ENCODE measurements at places on chromosomes 13 and 19.

- no peak for DNase-seq
These were observed 586.6 kb downstream of the SLITRK1 start for GRCh38 chr13:83295686-83296085.

GRCh38 chr19:34578173-34578572, 96.6 kb downstream of the WTIP start:
- DNase-seq: no peak

DNA sequence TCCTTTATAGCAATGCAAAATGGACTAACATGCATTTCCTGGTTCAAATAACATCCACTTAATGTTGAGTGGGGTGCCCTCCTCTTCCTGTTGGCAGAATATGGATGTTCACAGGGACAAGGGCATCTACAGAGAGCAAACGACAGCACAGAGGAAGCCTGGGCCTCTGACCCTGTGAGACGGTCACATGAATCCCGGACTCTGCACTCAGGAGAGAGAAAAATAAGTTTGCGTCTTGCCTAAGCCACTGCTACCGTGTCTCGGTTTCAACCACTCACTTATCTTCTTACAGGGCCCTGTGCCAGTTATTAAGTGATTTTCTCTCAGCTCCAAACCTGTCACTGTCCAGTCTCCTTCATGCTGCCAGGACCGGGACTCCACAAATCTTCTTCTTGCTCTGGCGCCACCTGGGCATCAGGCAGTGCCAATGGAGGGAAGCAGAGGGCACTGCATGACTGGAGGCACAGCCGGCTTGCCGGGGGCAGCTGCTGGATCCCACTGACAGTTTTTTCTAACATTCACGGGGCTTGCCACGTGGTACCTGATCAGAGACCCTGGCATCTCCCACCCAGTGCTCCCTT, 11.8 kb downstream of the LIG1 start:
- no peak for DNase-seq

- no peak for DNase-seq
These were observed 185.3 kb upstream of the MIR17HG start for GRCh38 chr13:91162180-91162579.

GRCh38 chr19:50281491-50281890, 47.7 kb downstream of the KCNC3 start:
- no peak for DNase-seq

- DNase-seq: no peak
These were observed 705.3 kb downstream of the GPC5 start for GRCh38 chr13:92103689-92104153.

GRCh38 chr19:8163759-8164158, 14.4 kb upstream of the FBN3 start:
- DNase-seq: no peak

DNA sequence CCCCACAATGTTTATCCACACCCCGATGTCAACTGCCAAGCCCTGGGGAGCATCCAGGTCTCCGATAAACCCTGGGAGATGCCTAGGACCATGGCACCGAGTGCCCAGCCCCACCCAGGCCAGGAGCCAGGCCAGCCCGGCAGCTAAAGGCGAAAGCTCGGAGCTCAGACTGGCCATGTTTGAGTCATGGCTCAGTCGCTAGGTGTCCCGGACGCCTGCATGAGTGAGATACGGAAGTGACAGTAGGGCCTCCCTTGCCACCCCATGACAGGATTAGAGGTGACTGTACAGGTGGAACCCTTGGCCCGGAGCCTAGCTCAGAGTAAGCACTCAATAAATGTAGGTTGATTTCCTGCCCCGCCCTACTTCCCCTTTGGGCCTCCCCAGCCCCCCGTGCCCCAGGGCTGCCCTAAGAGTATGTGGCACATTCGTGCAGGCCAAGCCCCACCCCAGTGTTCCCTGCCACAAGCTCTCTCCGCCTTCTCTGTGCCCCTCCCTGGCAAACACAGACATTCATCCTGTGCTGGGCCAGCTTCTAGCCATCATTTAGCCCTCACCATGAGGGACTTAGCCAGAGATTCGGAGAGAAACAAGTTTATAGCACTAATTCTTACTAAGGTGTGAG, 5.8 kb upstream of the TPM4 start:
- DNase-seq: no peak

- no peak for DNase-seq
These were observed 567.5 kb downstream of the MYO16 start for GRCh38 chr13:109196948-109197347.

GRCh38 chr13:50460358-50460757, 383.1 kb downstream of the DLEU7 start:
- no peak for DNase-seq
